Activated naive CD8-positive, alpha-beta T cell treated with anti-CD3 and anti-CD28 coated beads for 36 hours (primary cell): ENCODE measurements at places on chromosomes 16 and 17. TPM values are rescaled to one million over a fixed set of nuclear protein-coding genes. Genes with fewer than 3 reads are reported as not detected.

BAIAP3 gene
- total RNA-seq: 0.12 TPM

GRCh38 chr17:58886514-58886913 is 130.9 kb downstream of the PPM1E start:
- H3K27ac ChIP-seq: no peak overlapping the region
- peaks cover 29% of the 10 kb centered on the region for H3K27me3 ChIP-seq
- H3K36me3 ChIP-seq: no peaks in the 10 kb centered on the region
- no peak overlapping the region for H3K4me3 ChIP-seq
- no peaks in the 10 kb centered on the region for H3K4me1 ChIP-seq
- DNase-seq: no peak

DNA sequence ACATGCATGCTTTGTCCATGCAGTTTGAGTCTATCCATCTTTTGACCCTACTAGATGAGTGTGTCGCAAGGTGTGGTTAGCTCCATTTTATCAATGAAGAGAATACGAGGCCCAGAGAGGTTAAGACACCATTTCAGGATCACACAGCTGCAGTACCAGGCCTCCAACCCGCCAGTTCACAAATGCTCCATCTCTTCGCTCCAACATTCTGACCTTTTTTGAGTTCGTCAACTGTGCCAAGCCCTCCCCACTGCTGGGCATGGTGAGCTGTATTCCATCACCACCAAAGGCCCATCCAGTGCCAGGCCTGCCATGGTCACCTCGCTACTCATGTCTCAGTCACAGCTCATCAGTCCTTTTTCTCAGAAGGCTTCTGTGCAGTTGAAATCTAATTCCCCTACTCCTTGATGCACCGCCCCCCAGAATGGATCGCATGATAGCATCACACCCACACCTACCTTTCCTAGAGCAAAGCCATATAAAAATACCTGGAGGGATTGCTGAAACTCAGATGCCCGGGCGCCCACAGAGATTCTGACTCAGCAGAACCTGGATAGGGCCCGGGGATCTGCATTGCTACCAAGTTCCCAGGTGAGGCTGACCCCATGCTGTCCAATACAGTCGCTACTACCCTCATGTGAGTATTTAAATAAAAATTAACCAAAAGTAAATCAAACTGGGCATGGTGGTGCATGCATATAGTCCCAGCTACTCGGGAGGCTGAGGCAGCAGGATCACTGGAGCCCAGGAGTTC is 38.0 kb downstream of the ZNF423 start:
- H3K27ac ChIP-seq: no peak overlapping the region
- no peak for DNase-seq

CHMP1A gene
- total RNA-seq: 73.9 TPM

DNA sequence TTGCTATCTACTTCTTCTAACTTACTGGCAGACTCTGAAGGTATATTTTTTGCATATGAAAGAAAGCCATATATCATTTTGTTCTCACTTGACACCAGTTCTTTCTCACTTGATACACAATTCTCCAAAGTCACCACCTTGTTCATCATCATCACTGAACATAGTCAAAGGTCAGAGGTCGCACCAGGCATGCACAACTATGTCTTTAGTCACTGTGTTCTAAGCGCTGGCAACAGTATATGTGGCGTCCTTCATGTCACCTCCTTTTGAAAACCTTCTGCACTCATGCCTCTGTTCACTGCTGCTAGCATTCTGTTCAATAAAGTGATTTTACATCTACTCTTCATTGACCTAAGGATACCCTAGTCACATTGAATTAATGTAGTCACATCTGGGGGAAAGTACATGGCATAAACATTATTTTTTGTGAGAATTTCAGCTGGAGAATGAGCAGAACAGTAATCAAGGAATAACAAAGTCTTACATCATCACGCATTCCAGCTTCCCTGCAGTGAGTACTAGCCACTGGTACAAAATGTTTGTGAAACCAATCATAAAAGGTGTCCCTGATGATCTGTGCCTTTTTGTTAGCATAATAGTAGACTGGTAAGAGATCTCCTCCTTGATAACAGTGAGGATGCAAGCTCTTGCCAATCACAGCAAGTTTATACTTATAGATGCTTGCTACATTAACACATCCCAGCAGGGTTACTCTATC is 20.5 kb upstream of the TBX4 start:
- no peak overlapping the region for H3K27ac ChIP-seq
- H3K27me3 ChIP-seq: peaks cover 22% of the 10 kb centered on the region
- no peaks in the 10 kb centered on the region for H3K36me3 ChIP-seq
- DNase-seq: no peak

DNA sequence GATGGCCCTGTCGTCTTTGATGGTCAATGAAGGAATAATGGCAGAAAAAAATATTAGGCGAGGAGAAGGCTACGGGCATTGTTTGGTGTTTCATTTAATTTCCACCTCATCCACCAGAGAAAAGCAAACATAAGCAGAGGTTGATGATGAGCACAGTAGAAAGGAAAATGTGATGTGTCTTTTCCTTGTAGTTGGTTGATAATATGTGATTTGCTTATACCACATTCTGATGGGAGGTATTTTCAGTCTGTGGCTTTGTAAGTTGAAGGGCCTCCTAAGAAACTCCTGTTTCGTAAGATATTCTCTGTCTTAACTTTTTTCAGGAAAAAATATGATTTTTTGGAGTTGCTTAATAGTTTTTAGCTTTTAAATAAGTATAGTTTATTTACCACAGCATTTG is 215.7 kb downstream of the PRKCA start:
- peaks cover 40% of the 10 kb centered on the region for H3K36me3 ChIP-seq
- peak overlapping the region; percentile 93 for H3K27ac ChIP-seq
- peaks cover 62% of the 10 kb centered on the region for H3K4me1 ChIP-seq

CTRB1 gene
- not detected for total RNA-seq

C1QTNF1 gene
- total RNA-seq: 0.12 TPM

VMO1 gene
- total RNA-seq: not detected

BAHCC1 gene
- 0.08 TPM for total RNA-seq

DNA sequence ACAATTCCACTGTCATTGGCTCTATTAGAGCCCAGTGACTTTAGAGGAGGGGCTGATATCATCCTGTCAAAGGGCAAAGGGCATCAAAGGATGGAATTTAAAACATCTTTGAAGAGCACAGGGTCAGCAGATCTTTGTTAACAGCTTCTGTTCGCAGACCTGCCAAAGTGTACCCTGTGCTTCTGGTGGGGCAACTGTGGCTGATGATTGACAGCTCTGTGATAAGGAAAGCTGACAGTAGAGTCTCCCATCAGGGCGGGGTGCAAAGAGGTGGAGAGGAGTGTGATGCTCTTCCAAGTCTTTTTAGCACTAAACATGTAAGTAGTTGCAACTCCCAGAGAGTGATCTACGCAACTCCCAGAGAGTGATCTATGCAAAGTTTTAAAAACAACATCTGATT is 742.1 kb upstream of the SOX9 start:
- no peak overlapping the region for H3K4me3 ChIP-seq
- no peak overlapping the region for H3K27ac ChIP-seq
- no peaks in the 10 kb centered on the region for H3K4me1 ChIP-seq
- no peaks in the 10 kb centered on the region for H3K36me3 ChIP-seq
- DNase-seq: no peak

- no peak overlapping the region for H3K4me3 ChIP-seq
- no peaks in the 10 kb centered on the region for H3K36me3 ChIP-seq
- peaks cover 5% of the 10 kb centered on the region for H3K27me3 ChIP-seq
- no peaks in the 10 kb centered on the region for H3K4me1 ChIP-seq
Measured at GRCh38 chr17:66855204-66855603, 20.3 kb downstream of the CACNG5 start.

DHX58 gene
- total RNA-seq: 24.9 TPM

BCO1 gene
- total RNA-seq: not detected

DNA sequence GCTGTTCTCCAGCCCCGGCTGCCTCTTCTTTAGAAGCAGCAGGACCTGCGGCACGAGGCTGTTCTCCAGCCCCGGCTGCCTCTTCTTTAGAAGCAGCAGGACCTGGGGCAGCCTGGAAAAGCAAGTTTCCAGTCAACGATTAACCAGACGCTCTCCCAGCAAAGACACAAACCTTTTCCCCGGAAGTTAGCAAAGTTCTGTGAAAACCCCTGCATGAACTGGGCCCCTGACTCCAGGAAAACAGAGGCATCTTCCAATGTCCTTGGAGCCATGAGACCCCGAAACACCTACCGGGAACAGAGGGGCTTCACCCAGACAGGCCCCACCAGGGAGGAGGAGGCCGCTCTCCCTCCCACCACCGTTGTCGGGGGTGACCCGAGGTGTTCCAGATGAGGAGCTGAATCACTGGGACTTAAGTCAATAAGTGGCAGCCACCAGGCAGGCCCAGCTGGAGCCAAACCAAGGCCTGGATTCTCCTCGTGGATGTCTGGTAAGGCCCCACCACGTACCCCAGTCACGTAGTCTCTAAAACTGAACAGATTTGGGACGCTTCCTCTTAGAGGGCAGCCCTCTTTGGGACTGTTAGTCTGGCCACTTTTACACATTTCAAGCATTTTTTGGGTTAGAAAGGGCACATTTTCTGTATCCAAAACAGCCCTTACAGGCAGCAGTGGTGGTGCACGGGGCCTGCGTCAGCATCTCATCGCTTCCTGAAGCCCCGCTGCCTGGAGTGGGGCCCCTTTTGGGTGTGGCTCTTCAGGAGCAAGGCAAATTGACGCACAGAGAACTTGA is at the start of gene RPH3AL:
RPH3AL (minus strand) TSS at position 387 of the 792 bp plus-strand sequence. CDS start 25,264 bp downstream, outside the sequence.
- H3K4me3 ChIP-seq: no peak within 1 kb of the TSS
- DNase-seq: no peak
- H3K36me3 ChIP-seq: no peaks in the 10 kb centered on the region

TEKT5 gene
- total RNA-seq: not detected

DNA sequence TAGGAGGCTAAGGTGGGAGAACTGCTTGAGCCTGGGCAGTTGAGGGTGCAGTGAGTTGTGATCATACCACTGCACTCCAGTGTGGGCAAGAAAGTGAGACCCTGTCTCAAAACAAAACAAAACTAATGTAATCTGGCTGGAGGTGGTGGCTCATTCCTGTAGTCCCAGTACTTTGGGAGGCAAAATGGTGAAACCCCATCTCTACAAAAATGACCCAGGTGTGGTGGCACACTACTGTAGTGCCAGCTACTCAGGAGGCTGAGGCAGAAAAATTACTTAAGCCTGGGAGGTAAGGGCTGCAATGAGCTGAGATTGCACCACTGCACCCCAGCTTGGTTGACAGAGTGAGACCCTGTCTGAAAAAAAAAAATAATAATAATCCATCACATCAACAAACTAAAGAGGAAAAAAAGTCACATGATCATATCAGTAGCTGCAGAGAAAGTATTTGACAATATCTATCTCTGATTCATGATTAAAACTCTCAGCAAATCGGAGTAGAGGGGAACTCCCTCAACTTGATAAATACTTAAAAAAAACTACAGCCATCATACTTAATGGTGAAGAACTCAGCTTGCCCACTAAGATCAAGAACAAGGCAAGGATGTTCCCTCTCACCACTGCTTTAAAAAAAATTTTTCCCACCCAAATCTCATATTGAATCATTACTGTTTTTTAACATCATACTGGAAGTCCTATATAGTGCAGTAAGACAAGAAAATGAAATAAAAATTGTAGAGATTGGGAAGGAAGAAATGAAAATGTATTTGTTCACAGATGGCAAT is 31.0 kb downstream of the DHRS7B start:
- H3K27ac ChIP-seq: no peak overlapping the region
- H3K27me3 ChIP-seq: no peaks in the 10 kb centered on the region
- H3K4me1 ChIP-seq: peaks cover 16% of the 10 kb centered on the region
- peaks cover 24% of the 10 kb centered on the region for H3K36me3 ChIP-seq
- H3K4me3 ChIP-seq: no peak overlapping the region
